ENCODE measurements at places on chromosomes 4 and X.

- DNase-seq, result no peak
Measured at GRCh38 chr4:25043548-25043947, 12.8 kb upstream of the LGI2 start.

DNA sequence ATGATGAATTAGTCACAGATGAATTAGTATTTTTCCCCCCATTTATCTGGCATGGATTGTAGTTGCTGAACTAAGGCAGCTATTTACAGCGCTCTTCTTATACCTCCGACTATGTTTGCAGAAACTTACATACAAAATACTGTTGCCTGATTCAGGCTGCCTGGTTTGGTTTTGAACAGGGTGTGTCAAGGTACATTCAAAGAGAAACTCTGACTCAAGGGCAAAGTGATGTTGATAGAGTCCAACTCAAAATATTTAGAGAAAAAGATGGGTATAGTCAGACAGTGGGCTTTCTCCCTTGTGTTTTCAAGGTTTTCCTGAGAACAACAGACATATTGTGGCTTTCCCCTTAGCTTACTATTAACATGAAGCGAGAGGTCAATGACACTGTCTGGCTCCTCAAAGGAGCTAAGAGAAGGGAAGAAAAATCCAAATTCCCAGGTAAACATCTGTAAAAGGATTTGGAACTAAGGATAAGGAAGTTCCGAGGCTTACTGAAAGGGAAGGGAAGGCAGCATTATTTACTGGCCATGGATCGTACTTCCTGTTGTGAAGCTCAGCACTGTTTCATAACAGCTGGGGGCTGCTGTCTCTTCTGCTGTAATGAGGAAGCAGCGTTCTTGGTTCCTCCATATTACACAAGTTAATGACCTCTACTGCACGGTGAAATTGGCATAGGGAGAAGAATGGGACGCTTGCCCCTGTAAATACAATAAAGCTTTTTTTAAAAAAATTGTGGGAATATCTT lies 30.9 kb downstream of the FAM9C start:
- no peak for DNase-seq

- DNase-seq, result no peak
Measured at GRCh38 chrX:16138108-16138427, 14.7 kb downstream of the GRPR start.

GRCh38 chr4:14254252-14254651 lies 626.7 kb upstream of the BOD1L1 start:
- no peak for DNase-seq

GRCh38 chr4:176270669-176271068 lies 1.6 kb upstream of the ASB5 start:
- no peak for DNase-seq

- no peak for DNase-seq
Measured at GRCh38 chr4:15078682-15079642, 76.7 kb downstream of the CPEB2 start.

GRCh38 chrX:134764202-134764785 lies 106.0 kb upstream of the PLAC1 start:
- DNase-seq, result no peak

DNA sequence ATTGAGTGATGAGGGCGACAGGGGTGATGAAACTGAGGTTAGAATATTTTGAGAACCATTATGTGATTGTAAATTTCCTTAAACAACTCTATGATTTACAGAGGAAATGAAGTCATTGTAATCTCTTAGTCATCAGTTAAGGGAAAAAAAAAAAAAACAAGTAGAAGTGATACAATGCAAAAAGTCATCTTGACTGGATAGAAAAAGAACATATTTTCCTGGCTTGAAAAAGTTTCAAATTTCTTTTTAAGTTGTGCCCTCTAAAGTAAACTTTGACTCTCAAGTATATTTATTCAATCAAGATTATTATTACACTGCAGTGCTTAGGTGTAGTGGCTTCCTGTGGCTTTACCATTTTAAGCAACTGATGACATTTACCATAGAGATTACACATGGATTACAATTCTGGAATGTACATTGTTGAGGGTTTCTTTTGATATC lies 40.6 kb downstream of the GABRB1 start:
- no peak for DNase-seq

GRCh38 chrX:1327651-1328304 lies 8.8 kb upstream of the IL3RA start:
- DNase-seq, result no peak

- no peak for DNase-seq
Measured at GRCh38 chrX:10855845-10856244, 235.5 kb upstream of the MID1 start.

DNA sequence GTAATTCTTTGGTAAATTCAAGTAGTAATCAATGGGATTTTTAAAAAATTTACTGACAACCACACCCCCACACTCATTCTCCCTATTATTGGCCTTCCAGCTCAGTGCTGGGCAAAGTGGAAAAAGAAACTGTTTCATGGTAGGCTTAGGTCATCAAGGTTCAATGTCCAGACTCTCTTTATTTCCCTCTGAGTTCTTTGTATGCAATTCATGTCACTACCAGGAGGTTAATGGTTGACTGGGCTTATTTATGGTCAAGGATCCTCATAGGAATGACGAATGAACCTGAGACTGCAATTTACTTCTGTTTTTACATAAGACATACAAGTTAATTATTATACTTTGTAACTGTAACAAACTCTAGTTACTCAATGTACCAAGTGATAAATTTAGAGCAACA lies 403.2 kb downstream of the KLHL13 start:
- no peak for DNase-seq
